Ascending aorta (tissue), 2 donors: ENCODE measurements at places on chromosomes 11 and 22.

DNA sequence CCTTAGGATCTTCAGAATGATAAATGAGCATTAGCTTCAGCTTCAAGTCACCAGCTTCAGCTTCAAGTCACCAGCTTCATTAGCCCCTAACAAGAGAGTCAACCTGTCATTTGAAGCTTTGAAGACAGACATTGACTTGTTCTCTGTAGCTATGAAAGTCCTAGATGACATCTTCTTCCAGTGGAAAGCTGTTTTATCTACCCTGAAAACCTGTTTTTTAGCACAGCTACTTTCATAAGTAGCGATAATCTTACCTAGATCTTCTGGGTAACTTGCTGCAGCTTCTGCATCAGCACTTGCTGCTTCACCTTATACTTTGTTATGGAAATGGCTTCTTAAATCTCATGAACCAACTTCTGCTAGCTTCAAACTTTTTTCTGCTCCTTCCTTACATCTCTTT is 85.7 kb downstream of the PGR start:
- DNase-seq = no peak
- no peak overlapping the region for H3K27ac ChIP-seq
- H3K4me3 ChIP-seq = no peak overlapping the region
- no peaks in the 10 kb centered on the region for H3K4me1 ChIP-seq
- no peaks in the 10 kb centered on the region for H3K27me3 ChIP-seq

DNA sequence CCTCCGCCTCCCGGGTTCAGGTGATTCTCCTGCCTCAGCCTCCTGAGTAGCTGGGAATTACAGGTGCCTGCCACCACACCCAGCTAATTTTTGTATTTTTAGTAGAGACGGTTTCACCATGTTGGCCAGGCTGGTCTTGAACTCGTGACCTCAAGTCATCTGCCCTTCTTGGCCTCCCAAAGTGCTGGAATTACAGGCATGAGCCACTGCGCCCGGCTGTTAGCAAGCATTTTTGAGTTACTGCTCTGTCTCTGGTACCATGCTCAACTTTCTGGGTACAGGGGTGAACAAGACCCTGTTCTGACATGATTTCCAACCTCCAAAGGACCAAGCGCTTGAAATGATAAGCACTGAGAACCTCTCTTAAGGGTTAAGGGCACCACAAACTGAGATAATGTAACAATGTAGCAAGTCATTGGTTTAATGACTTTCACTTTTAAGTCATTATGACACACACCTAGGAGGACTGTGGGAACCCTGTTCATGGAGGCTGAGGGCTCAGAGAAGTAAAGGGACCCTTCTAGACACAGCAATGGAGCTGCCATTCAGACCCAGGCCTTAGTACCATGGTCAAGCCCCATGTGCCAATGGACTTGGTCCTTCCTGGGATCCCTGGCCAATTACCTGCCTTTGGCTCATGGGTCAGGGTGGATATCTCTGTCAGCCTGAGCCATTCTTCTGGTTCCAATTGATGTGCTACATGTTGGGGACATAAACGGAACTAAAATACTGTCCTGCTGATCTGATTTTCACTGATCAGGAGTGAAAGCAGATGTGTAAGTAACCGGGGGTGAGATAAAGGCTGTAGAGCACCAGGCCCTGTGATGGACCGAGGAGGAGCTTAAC is 11.6 kb downstream of the SLC3A2 start:
- no peak for DNase-seq
- H3K4me1 ChIP-seq = no peaks in the 10 kb centered on the region
- H3K27ac ChIP-seq = no peak overlapping the region
- no peak overlapping the region for H3K4me3 ChIP-seq

DNA sequence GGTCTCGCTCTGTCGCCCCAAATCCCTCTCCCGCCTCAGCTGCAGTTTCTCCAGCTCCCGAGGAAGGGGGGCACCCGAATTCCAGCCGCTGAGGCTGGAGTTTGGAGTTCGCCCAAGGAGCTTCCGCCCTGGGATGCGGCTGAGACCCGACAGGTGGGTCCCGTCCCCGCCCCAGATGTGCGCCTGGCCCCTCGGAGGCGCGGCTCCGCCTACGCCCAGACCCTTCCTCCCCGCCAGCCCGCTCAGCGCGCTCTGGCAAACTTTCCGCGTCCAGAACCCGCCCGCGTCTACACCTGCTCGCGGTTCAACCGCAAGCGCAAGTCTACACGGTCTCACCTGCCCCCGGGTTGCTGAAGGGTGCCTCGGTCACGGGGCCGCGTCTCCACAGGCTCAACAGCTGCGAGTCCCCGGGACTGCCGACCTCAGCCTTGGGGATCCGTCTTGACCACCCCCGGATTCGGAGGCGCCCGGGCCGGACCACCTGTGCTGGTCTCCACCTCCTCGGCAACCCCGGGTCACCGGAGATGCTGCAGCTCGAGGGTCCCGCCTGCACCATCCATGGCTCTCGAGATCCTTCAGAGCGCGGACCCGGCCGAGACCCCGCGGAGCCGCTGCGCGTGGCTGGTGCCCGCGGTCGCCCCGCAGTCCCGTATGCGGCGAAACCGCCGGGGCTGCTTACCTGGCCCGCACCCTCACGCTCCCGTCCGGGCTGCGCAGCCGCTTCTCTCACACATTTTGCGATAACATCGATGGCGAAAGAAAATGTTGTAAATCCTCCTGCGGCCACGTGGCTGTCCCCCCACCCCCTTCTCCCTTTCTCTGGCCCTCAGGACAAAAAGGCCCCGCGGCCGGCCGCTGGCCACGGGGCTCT is 63.6 kb downstream of the NFAM1 start:
- no peaks in the 10 kb centered on the region for H3K27me3 ChIP-seq
- peaks cover 37% of the 10 kb centered on the region for H3K4me1 ChIP-seq
- H3K36me3 ChIP-seq = no peaks in the 10 kb centered on the region

DNA sequence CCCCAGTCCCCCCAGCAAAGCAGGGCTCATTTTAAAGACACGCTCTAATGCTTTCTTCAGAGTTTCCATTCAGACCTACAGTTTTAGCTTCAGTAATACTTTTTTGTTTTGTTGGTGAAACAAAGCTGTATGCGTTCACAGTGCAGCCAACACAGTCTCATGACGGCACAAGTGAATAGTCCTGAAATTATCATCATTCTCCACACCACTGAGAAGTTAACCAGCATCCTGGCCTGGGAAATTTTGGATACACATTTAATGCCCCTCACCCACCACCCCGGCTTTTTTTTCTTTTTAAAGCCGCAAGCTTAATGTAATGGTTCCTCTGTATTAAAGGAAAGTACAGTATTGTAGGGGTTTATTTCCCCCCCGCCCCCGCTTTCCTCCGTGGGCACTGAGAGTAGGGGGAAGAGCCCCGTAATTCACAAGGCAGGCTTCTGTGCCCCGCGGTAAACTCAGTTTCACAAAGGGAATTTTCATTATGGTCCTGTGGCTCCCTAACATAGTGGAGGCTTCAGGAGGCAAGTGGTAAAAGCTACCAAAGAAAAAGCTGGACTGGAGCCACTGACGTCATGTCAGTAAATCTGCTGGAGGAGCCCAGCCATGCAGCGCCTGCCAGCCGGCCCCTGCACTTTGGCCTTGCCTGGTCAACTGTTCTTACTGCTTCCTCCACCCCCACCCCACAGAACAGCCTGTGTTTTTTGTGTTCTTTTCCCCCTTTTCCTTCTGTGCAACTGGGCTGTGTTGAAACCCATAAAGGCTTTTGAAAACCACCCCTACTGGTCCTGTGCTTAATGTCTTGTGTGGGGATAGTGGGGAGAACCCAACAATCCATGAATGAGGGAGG is 18.2 kb downstream of the TEAD1 start:
- H3K27ac ChIP-seq = peak overlapping the region; percentile 93
- H3K4me3 ChIP-seq = peak overlapping the region; percentile 31
- H3K36me3 ChIP-seq = no peaks in the 10 kb centered on the region
- peaks cover 9% of the 10 kb centered on the region for H3K4me1 ChIP-seq

GRCh38 chr11:70335511-70335910 is 62.8 kb upstream of the CTTN start:
- no peaks in the 10 kb centered on the region for H3K4me1 ChIP-seq
- H3K27ac ChIP-seq = no peak overlapping the region
- no peak for DNase-seq
- H3K27me3 ChIP-seq = no peaks in the 10 kb centered on the region
- H3K4me3 ChIP-seq = no peak overlapping the region

DNA sequence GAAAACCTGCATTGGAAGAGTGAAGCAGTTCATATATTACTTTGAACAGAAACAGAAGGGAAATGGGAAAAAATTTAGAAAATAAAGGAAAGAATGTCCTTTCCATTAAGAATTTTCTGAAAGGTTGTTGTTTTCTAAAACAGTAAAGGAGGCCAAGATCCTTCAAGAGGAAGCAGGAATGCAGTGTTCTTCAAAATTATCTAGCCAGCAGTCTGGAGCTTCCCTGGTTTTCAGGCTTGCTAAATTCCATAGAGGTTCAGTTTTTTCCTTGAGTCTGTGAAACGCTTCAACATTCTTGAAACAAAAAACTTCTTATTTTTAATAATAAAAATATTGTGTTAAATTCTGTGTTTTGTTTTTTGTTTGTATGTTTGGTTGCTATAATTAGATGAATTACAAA is 189.0 kb upstream of the ANO3 start:
- H3K36me3 ChIP-seq = no peaks in the 10 kb centered on the region
- no peaks in the 10 kb centered on the region for H3K27me3 ChIP-seq
- H3K27ac ChIP-seq = no peak overlapping the region

GRCh38 chr11:102295045-102295444 is 22.2 kb upstream of the BIRC3 start:
- no peak for DNase-seq
- no peak overlapping the region for H3K27ac ChIP-seq
- H3K4me3 ChIP-seq = no peak overlapping the region
- no peaks in the 10 kb centered on the region for H3K36me3 ChIP-seq
- H3K27me3 ChIP-seq = no peaks in the 10 kb centered on the region

- peaks cover 40% of the 10 kb centered on the region for H3K36me3 ChIP-seq
- peak overlapping the region; percentile 98 for H3K27ac ChIP-seq
- DNase-seq = no peak
- peak overlapping the region; percentile 35 for H3K4me3 ChIP-seq
- peaks cover 81% of the 10 kb centered on the region for H3K4me1 ChIP-seq
- H3K27me3 ChIP-seq = no peaks in the 10 kb centered on the region
Measured at GRCh38 chr11:64870176-64870892, 8.1 kb downstream of the EHD1 start.

DNA sequence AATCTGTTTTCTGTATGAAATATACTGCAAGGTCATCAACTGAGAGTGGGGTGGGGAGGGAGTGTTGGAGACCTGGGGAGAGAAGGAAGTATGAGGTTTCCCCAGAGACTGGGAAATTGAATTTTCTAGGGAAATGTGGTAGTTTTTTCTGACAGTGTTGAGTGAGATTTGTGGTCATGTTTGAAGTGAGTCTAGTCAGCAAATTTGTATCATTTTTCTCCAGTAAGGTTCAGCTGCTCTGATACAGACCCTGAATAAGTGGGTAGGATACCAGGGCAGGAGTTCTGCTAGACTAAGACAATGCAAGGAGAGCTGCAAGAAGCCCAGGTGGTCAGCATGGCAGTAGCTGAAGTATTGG is 112.0 kb downstream of the PKNOX2 start:
- peaks cover 10% of the 10 kb centered on the region for H3K4me1 ChIP-seq
- H3K36me3 ChIP-seq = no peaks in the 10 kb centered on the region
- no peaks in the 10 kb centered on the region for H3K27me3 ChIP-seq
- H3K27ac ChIP-seq = no peak overlapping the region
- H3K4me3 ChIP-seq = no peak overlapping the region

DNA sequence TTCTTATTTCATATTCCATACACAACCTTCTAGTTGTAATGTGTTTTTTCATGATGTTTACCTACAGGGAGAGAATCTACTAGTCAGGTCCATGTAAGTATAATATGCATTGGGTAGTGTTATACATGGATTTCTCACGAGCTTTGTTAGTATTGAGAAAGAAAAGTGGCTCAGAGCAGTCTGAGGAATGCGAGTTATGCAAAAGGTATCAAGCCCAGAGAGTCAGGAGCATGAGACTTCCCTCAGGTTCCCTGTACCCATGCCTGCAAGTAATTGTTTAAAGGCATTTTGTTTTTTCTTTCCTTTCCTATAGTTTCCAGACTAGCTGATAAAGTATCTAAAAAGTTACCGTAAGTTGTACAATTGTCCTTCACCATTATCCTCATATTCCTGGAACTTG is 66.1 kb downstream of the STK33 start:
- no peak overlapping the region for H3K27ac ChIP-seq
- no peak overlapping the region for H3K4me3 ChIP-seq
- H3K36me3 ChIP-seq = no peaks in the 10 kb centered on the region
- no peaks in the 10 kb centered on the region for H3K4me1 ChIP-seq

- H3K4me1 ChIP-seq = no peaks in the 10 kb centered on the region
- no peak overlapping the region for H3K27ac ChIP-seq
- no peaks in the 10 kb centered on the region for H3K36me3 ChIP-seq
- H3K27me3 ChIP-seq = no peaks in the 10 kb centered on the region
- DNase-seq = no peak
Measured at GRCh38 chr11:72129381-72129780, 6.1 kb upstream of the FOLR3 start.

DNA sequence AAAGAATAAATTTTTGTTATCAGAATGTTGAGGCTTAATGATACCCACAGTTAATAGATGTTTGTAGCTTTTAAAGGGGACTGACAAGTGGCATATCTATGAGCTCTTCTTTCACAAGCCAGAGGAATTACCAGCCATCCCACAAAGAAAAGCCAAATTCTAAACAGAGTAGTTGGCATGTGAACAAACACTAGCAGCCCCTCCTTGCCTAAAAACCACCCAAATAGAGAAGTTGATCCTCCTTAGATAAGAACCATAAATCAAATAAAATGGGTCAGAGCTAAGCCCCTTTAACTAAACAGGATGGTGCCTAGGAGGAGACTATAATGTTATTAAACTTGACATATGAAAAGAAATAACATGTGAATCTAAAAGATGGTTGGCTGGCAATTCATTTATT is 11.4 kb downstream of the LPXN start:
- H3K27ac ChIP-seq = peak overlapping the region; percentile 87
- no peaks in the 10 kb centered on the region for H3K4me1 ChIP-seq
- H3K27me3 ChIP-seq = no peaks in the 10 kb centered on the region
- peaks cover 14% of the 10 kb centered on the region for H3K36me3 ChIP-seq

DNA sequence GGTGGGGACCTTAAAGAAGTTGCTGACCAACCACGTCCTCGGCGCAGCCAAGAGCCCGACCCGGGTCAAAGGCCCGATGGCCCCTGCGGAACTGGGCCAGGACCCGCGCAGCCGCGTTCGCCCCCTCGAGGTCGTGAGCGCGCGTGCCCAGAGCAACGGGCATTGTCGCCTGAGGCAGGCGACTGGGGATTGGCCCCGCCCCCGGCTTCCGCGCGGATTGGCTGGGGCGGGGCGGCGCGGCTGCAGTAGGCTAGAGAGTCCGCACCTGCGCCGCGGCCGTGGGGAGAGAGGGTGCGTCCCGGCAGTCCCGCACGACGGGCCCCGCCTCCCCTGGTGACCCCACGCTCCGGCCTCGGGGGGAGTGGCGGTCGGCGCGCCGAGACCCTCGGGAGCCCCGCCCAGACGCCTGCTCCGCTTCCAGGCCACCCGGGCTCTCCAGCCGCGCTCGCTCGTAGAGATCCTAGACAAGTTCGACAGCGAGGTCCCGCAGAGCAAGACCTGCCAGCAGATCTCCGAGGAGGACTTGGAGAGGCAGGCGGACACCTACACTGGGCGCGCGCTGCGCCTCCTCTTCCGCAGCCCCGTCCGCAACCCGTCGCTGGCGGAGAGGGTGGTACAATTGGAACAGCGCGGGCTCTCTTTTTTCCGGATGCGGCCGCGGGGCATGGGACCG is 8.3 kb upstream of the PPIL2 start:
- no peaks in the 10 kb centered on the region for H3K27me3 ChIP-seq
- peaks cover 4% of the 10 kb centered on the region for H3K4me1 ChIP-seq
- no peak overlapping the region for H3K27ac ChIP-seq
- peak overlapping the region; percentile 56 for H3K4me3 ChIP-seq
- no peaks in the 10 kb centered on the region for H3K36me3 ChIP-seq

GRCh38 chr22:43186272-43187170 is at the start of gene TTLL12:
TSS of gene TTLL12 (minus strand) at chr22:43187134. CDS start at chr22:43187069, 65 bp downstream.
- peak within 1 kb of the TSS; percentile 91 for H3K27ac ChIP-seq
- no peaks in the 10 kb centered on the region for H3K27me3 ChIP-seq
- H3K4me1 ChIP-seq = peaks cover 19% of the 10 kb centered on the region
- DNase-seq = peak; percentile 74
- H3K4me3 ChIP-seq = peak within 1 kb of the TSS; percentile 96
